NCI-H1694 (cell line): ENCODE measurements at places on chromosomes 12 and 14.

- no peak for DNase-seq
These were observed 21.0 kb downstream of the AKT1 start for GRCh38 chr14:104774453-104775072.

DNA sequence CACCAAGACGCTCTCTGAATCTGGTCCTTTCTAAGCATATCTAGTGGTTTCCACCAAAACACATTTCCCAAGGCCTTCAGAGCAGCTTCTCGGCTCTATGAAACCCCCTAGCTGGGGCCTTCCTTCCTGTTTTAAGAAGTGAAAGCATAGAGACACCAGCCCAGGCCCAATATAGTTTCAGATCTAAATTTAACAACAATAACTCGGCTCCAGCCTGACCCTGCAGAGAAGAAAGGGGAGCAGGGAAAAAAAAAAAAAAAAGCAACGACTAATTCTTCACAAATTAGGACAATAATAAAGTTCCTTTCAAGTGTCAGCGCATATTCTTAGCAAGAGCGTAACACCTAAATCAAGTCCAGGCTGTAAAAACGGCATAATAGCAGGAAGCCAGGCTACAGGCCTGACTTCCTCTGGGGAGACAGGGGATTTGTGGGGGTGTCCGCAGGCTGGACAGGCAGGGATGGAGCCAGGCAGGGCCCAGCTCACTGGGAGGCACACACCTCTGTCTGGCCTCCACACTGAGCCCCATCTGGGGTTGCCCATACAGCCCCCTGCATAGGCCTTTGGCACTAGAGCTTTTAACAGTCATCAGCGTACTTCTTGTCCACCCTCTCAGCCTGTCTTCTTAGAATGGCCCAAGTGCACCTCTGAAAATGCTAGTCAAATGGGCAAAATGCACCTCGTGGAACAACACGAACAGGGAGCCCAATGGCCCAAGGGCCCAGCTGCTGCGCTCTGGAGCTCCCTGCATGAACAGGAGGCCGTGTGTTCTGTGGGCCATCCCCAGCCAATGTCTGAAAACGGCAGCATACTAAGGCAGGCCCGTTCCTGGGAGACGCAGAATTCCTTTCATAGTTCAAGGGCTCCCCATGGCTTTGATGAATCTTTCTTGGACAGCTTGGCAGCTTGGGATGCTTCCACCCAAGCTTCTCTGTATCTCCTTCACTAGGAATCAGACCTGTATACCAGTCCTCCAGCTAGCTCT, 772.9 kb downstream of the MED13L start:
- no peak for DNase-seq

DNA sequence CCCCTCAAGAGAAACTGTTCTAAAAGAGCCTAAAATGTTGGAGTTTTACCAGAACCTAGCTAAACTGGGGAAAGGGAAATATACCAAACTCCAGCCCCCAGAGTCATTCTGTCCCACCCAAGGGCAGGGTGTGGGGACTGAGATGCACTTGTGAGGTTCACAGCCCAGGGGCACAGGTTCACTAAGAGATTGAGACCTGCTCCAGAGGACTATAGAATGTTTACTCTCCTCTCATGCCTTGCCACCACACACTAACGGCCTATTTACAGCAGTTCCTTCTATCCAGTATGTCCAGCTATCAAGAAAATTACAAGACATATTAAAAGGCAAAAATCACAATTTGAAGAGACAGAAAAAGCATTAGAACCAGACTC, 60.6 kb upstream of the PARP11 start:
- no peak for DNase-seq

DNA sequence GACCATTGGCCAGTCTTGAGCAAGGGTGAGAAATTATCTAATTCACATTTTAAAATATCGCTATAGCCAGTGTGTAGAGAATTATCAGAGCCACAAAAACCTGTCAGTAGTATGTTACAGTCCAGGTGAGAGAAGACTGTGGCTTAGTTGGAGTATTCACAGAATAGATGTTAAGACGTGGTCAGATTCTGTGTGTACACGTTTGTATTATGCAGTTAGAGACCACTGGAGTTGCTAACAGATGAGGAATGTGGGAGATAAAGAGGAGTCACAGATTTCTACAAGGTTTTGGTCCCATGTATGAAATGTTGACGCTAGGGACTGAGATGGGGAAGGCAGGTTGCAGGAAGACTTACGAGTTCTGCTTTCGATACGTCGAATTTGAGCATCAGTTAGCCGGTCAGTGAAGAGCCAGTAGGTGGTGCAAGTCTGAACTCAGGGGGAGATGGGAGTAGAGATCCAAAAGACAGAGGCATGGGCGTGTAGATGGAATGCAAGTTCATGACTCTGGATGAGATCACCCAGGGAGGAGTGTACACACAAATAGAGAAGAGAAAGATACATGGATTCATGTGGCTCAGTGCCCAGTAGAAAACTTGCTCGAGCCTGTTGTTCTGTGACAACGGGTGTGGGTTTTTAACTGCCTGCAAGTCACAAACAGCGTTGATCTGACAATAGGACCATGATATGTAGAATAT, 114.8 kb upstream of the FLRT2 start:
- DNase-seq = peak; percentile 81

GRCh38 chr12:89040146-89040964, 311.9 kb downstream of the DUSP6 start:
- no peak for DNase-seq

- no peak for DNase-seq
These were observed 54.1 kb downstream of the EP400 start for GRCh38 chr12:132003846-132004245.

DNA sequence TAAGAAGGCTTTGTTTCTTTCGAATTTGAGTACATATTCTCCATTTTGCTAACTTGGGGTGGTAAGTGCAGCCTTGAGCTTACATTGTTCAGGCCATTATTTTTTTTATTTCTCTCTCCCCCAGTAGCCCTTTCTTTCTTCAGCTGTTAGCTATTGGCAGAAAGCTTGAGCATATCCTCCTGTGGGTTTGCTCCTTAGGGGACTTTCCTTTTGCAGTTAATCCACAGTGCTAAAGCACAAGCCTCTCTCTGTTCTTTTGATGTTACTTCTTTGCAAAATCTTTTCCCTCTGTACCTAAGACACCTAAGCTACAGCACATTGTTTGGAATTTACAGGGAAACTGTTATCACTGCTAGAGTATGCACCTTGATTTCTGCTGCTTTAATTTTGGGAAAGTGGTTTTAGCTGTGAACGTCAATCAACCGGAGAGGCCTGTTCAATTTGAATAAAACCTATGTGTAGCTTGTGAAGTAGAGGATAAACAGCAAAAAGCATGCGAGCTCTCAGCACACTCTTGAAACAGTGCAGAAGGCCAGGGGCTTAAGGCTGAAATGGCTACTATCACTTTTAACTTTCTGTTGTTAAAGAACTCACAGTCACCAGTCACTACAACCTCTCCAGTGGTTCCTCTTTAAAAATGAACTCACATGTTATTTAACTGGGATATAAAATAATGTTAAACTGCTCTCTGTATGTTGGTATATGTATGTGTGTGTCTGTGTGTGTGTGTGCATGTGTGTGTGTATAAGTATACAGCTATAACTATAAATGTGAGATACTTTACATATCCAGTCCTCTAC, 139.2 kb downstream of the PDZRN4 start:
- no peak for DNase-seq

DNA sequence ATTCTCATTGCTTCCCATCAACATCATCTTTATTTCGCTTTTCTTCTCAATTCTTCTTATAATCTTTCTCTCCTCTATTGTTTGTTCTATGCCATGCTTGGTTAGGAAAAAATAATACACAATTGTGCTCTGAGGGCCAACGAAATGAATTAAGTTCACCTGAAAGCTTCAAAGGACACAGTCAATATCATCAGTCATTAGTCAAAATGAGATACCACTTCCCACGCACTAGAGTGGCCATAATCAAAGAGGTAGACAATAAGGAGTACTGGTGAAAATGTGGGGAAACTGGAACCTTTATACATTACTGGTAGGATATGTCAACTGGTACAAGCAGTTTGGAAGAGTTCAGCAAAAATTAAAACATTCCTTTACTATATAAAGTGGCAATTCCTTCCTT, 91.5 kb downstream of the TMTC1 start:
- no peak for DNase-seq

- DNase-seq = no peak
These were observed 27.8 kb downstream of the SLC6A12 start for GRCh38 chr12:186006-186625.

DNA sequence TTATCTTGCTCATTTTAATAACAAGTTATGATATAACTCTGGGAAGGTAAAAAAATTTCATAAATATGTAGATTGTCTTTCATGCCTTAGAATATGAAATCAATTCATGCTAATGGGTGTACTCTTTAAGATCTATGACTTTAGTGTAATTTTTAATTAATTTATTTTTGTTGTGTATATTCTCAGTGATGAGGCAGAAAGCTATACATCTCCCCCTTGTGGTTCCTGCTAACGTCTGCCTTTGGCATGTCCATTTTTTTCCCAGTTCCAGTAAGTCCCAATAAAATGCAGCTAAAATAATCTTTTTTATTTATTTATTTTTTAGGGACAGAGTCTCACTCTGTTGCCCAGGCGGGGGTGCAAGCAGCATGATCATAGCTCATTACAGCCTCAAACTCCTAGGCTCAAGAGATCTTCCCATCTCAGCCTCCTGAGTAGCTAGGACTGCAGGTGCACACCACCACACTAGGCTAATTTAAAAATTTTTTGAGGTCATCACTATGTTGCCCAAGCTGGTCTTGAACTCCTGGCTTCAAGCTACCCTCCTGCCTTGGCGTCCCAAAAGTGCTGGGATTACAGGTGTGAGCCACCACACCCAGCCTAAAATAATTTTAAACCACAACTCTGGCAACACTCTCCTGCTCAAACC, 3.3 kb upstream of the CHURC1 start:
- DNase-seq = peak; percentile 15

DNA sequence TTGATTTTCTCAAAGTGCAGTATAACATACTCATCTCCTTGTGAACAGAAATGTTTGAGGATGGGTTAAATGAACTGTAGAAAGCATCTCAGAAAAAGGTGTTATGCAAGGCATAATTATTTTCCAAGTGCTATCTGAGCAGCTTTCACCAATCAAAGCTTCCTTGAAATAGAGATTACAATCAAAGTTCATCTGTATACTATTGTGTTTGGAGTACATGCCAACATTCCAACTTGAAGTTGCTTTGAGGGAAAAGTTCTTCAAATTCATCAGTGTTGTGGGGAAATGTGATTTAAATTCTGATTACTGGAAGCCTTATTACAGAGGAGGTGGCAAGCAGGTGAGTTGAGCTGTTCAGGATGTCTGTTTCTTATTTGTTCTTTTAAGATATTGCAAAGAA, 68.2 kb downstream of the TMTC2 start:
- DNase-seq = no peak

GRCh38 chr14:95197551-95197950, 40.2 kb upstream of the DICER1 start:
- DNase-seq = no peak

DNA sequence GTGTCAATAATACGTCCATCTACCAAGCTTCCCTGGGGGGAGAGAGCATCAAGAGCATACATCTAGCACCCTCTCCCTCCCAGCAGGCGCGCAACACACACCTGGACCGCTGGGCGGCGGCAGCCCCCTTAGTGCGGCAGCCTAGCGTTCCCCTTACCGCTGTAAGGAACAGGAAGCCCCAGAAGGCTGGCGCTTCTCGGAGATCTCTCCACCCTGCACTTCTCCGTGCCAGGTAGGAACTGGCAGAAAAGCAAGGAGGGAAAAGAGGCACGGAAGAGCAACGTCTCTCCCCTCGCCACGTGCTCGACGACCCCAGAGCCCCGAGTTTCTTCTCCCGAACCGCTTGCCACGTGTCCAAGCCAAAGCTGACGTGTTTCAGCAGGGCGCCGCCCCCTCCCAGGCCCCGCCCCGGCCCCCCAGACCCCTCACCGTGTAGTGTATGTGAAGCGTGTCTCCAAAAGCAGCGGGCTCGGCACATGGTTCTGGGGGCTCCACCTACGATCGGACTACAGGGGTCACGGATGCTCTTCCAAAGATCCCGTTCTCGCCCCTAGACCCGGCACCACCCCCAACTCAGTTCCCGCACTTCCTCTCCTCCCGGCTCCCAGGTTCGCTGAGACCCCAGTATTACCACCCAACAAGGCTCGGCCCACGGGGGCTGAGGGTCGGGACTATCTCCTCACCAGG, 532 bp downstream of the FKBP11 start:
- DNase-seq = no peak

GRCh38 chr12:118059341-118060191, 1.4 kb downstream of the WSB2 start:
- no peak for DNase-seq

DNA sequence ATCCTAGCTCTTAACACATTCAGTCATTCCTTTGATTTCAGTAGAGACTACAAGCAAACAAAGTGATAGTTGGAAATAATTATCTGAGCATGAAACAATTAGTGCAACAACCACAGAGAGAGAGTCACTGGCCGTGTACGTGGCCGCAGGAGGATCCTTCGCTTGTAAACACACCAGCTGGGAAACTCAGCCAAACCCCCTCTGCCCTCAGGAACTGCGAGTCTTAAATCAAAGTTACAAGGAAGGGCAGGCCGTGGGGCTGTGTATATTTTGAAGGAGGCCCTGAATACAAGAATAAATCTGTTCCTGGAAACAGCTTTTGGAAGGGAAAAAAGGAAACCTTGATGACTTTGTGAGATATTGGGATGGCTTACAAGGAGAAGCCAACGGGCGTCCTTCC, 164.5 kb downstream of the ANO2 start:
- no peak for DNase-seq

DNA sequence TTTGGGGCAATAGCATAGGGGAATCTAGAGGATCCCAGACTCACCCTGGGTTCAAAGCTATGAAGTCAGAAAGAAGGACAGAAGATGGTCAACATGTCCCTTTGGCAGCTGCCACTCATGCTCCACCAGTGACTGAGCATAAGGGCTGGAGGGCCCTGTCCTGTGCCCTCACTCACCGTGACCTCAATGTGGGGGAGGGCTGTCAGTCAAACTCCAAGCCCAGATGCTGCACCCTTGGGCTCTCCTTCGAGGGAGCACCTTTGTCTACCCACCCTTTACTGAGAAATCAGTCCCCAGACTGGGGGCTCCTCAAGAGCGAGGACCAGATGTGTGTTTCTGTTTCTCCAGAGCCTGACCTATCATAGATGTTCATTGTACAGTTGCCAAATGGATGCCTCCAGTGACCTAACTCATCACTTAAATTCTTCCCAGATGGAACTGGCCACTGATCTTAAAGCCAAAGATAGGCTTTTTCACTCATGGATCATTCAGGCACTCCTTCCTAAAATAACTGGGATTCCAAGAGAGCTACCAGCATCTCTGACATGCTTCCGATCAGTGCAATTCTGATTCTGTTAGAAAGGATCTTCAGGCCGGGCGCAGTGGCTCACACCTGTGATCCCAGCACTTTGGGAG, 27.2 kb upstream of the VSX2 start:
- no peak for DNase-seq

DNA sequence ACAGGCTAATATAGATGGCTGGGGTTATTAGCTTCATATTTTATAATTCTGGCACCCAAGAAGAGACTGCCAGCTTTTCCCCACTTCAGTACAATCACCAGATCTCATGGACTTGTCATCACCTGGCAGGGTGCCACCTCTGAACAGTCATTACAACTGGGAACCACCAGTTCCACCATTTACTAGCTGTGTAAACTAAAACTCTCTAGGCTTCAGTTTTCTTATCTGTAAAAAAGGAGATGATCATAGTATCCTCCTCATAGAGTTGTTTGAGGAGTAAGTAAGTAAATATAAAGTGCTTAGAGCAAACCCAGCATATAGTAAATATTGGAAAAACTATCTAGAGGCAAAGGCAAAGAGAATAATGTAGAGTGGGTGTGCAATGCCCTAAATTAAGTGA, 19.3 kb downstream of the CPNE8 start:
- no peak for DNase-seq

GRCh38 chr12:39277416-39277815, 165.5 kb downstream of the KIF21A start:
- no peak for DNase-seq

- peak; percentile 23 for DNase-seq
These were observed 20.3 kb downstream of the PRICKLE1 start for GRCh38 chr12:42568952-42569915.
